Stimulated activated memory B cell treated with anti-CD40 and anti-IgM and Interleukin-4, amounts not matched to agents 10 μg/mL and 1 μg/mL and 100 μg/mL, for 72 hours (primary cell): ENCODE measurements at places on chromosomes 2 and 18.
A peak's percentile ranks its signal among the peaks of the same experiment; 100 is the strongest.

DNA sequence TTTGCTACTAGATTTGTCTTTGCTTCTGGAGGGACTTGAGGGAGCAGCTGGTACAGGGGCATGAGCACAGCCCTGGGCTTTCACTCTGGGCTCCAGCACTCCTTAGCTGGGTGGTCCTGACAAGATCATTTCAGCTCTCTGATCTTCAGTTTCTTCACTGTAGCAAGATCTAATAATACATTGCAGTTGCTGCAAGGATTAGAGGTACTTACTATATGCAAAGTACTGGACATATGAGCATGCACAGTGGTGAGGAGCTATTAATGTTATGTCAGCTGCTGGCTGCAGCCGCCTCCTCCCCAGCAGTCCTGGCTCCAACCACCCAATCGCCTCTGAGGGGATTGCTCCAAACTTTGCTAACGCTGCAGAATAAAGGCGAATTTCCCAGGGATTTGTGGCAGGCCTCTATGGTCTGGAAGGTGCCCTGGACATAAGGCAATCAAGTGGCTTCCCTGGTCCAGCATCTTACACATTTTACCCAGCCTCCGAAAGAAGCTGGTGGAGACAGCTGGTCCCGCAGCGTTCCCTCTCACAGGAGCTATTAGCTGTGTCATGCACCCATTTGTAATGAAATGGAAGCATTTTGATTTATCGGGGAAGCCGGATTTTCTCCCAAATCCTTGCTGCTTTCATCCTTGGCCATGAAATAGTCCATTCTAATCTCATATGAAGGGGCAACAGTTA is 96.7 kb downstream of the RHOB start:
- no peak for ATAC-seq

GRCh38 chr18:24362757-24363156 is 34.9 kb downstream of the OSBPL1A start:
- no peak for ATAC-seq

- no peak for ATAC-seq
Observed at GRCh38 chr2:9613291-9613690, 17.5 kb downstream of the YWHAQ start.

- ATAC-seq: no peak
Observed at GRCh38 chr18:35968278-35968880, 4.1 kb upstream of the RMP24 start.

DNA sequence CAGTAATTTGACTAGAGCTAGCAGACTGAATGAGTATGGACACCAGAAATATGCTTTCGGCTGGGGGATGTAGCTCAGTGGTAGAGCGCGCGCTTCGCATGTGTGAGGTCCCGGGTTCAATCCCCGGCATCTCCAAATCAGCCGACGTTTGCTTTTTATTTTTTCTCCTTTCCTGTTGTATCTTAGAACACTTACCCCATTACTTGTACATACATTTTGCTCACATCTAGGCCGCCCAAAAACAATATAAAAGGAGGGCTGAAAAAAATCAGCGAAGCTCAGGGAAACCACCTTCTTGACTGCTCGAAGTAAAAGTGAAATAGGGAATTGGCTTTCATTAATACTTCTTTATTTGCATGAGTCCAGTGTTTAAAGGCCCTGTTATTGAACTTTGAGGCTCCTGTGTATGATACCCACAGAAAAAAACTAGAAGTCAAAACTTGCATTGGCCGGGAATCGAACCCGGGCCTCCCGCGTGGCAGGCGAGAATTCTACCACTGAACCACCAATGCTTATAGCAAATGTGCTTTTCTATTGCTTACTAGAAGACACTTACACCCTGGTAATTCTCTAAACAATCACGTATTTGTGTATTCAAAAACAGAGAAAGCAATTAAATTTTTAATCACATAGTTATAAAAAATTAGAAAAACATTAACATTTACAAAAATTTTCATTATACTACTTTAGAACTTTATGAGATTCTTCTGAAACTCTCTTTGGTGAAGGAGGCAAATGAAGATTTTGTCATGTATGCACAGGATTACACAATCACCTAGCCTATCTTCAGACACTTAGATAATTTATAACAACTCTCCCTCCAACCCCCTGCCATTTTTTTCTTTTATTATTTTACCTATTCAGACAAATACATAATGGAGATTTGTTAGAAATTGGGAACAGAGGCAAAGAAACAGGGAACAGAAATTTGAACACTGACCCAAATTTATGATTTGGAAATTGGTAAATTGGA is 35.2 kb upstream of the GPD2 start:
- peak; percentile 87 for ATAC-seq

- no peak for ATAC-seq
Observed at GRCh38 chr2:150513647-150514046, 26.2 kb upstream of the RND3 start.

- no peak for ATAC-seq
Observed at GRCh38 chr2:137964066-137964858, at the start of gene HNMT. TSS of gene HNMT (plus strand) at chr2:137964473. CDS start at chr2:137964492, 19 bp downstream.

DNA sequence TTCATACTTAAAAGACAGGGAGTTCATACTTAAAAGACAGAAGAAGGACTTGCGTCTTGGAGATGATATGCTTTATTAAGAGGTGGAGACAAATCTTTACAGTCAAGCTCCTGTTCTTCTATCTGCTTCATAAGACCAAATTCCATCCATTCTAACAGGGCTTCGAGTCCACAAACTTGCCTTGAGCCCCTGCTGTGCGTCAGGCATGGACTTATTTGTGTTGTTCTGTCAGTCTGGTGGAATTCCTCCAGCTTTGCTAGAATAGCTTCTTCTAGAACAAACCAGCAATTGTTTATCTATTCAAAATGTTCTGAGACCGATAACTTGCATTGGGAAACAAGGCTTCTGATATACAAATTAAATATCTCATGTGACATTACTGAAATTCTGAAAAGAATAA is 73.9 kb upstream of the SOX11 start:
- ATAC-seq: no peak

DNA sequence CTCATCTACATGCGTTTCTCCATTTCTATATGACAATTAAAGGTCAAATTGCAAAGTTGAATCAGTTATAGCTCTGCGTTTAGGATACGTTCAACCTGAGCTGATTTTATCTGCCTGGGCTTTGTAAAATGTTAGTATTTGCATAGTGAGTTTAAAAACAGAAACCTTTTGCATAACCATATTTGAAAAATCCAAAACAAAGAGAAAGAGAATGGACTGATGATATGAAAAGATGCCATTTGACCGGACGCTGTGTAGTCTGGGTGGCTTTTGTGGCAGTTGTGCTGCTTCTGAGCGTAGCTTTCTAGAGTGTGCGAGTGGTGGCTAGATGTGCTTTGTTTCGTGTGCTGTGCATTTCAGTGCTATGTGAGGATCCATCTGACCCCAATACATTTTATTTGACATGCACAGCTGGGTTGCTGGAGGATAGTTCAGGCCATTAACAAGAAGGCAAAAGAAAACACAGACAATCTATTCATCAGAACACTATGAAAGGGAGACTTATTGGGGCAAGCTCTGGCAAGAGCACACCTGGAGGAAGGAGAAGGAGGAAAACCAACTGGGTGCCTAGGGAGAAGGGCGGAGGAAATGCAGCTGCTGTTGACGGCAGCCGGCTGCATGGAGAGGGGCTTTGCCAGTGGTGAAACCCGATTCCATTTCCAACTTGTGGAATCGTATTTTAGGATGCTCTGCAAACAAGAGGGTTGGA is 126.8 kb downstream of the ACOXL start:
- peak; percentile 13 for ATAC-seq

GRCh38 chr18:21911551-21911950 is 171.0 kb downstream of the MIB1 start:
- ATAC-seq: no peak

DNA sequence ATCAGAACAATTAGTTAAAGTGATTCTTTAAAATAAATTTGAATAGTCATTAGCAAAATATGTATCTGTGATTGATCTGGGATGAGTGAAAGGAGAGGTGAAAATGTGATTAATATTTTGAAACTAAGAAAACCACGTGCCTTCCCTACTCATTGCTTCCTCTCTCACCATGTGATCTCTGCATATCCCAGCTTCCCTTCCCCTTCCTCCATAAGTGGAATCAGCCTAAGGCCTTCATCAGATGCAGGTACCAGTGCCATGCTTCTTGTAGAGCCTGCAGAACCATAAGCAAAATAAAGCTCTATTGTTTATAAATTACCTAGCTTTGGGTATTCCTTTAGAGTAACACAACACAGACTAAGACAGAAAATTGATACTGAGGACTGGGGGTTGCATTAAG is 11.2 kb upstream of the STAT1 start:
- ATAC-seq: no peak

GRCh38 chr2:136230464-136230863 is 112.5 kb upstream of the CXCR4 start:
- no peak for ATAC-seq

GRCh38 chr2:159195697-159196096 is 90.8 kb downstream of the WDSUB1 start:
- no peak for ATAC-seq

- ATAC-seq: no peak
Observed at GRCh38 chr2:158097481-158097880, 4.2 kb upstream of the UPP2 start.

DNA sequence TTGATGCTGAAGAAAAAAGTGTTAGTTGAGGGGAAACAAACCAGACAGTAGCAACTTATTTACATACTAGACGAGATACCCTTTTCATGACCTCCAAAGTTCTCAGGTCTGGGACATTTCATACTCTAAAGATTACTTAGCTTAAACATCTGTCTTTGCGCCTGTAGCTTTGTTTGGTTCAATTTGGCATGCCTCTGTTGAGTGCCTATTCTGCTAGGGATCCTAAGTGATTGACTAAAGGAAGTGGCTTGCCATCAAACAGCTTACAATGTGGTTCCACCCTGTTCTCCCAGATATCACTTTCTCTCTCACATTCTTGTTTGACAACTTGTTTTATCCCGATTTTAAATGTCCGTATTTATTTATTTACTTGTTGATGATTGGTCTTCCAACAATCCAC is 488.8 kb downstream of the PARD3B start:
- ATAC-seq: no peak

GRCh38 chr18:68520406-68521075 is 194.4 kb downstream of the TMX3 start:
- no peak for ATAC-seq

DNA sequence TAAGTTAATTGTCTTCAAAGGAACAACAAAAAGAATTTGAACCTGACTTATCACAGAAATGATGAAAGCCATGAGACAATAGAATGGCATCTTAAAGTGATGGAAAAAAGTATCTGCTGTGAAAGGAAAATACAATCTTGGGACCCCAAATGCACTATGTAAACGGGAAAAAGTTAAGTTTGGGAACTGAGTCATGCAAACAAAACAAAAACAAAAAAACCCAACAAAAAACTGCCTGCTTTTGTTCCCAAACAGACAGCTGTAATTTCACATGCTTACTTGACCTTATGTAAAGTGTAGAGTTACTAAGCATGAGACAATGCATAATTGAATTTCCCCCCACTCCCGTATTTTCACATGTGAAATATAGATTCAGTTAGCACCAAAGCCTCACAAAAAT is 122.1 kb upstream of the RBMS1 start:
- ATAC-seq: no peak

- peak; percentile 76 for ATAC-seq
Observed at GRCh38 chr2:201260302-201260800, at the start of gene CASP8. TSS of gene CASP8 (plus strand) at chr2:201260536. CDS start at chr2:201266487, 5,951 bp downstream.

GRCh38 chr2:173119069-173119807 is 43.6 kb downstream of the MAP3K20 start:
- ATAC-seq: peak; percentile 70

GRCh38 chr2:10588931-10589330 is 100.8 kb downstream of the NOL10 start:
- ATAC-seq: no peak

- ATAC-seq: no peak
Observed at GRCh38 chr2:69733342-69734034, 8.4 kb upstream of the ANXA4 start.

- ATAC-seq: no peak
Observed at GRCh38 chr2:52342458-52342857, 1310.5 kb upstream of the NRXN1 start.

DNA sequence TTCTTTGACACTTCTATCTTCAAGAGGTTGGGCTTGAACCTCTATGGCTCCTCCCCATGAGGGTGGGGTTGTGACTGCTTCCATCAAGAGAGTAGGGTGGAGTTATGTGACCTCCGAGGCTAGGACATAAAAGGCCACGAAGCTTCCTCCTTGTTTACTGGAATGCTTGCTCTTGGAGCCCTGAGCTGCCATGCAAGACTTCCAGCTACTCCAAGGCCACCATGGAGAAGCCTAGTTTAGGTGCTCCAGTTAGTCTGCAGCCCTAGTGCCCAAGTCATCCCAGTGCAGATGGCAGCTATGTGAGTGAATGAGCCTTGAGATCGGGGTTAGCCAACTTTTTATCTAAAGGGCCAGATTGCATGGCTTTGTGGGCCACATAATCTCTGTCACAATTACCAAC is 2.4 kb upstream of the MERTK start:
- ATAC-seq: no peak

GRCh38 chr18:58222432-58223125 is 178.6 kb downstream of the NEDD4L start:
- no peak for ATAC-seq

- ATAC-seq: no peak
Observed at GRCh38 chr18:36558234-36558633, 260.7 kb downstream of the FHOD3 start.

DNA sequence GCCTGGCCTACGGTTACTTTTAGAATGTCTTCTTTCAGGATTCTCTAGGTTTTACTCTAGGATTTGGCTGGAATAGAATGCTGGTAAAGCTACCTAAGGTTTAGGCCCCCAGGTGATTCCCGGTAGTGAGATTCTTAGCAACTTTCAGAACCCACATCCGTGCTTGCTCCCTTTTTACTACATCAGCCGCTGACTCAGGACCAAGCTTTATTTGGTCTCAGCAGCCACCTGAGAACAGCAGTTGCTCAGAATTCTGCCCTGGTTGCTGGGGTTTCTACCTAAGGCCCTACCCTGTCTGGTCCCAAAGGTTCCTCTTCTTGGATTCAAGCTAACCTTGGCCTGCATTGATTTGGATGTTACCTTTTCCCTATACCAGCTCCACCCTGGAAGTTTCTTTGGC is 36.1 kb upstream of the NDUFV2 start:
- ATAC-seq: peak; percentile 80

DNA sequence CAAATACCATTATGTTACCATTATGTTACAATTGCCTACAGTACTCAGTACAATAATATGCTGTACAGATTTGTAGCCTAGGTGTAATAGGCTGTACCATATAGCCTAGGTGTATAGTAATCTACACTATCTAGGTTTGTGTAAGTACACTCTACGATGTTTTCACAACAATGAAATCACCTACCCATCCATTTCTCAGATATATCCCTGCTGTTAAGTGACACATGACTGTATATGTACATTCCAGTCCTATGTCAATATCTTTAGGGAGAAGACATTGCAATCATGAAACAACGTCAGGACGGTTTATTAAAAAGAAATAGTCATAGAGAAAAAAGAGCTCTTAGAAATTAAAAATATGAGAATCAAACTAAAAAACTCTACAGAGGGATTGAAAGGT is 119.0 kb upstream of the CDC42EP3 start:
- ATAC-seq: no peak
